T-helper 17 cell (primary cell): ENCODE measurements at places on chromosomes 7 and 10.

DNA sequence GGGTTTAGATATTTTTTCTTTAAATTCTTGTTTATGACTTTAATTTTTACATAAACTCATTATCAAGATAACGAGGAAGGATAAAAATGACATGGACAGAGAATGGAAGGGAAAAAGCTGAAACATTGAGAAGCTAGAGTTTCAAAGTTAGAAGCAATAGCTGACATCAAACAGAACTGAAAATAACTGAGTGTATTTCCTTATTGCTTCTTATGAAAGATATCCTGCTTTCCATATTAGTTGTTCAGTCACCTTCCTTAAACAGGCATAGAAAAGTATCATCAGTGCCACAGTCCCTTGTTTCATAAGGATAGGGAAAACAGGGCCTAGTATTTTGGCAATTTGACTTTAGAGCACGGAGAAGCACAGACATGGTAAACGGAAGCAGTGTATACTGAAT lies 460.5 kb upstream of the GHITM start:
- no peak for DNase-seq

GRCh38 chr7:105677817-105678573 lies 96.7 kb upstream of the EFCAB10 start:
- DNase-seq = peak; percentile 36

GRCh38 chr7:37109016-37109683 lies 339.5 kb downstream of the ELMO1 start:
- DNase-seq = no peak

GRCh38 chr10:79028451-79029010 lies 40.2 kb upstream of the ZMIZ1 start:
- DNase-seq = no peak

GRCh38 chr7:24403557-24403956 lies 119.6 kb downstream of the NPY start:
- no peak for DNase-seq

- no peak for DNase-seq
Measured at GRCh38 chr10:52679117-52679516, 93.5 kb downstream of the MBL2 start.

DNA sequence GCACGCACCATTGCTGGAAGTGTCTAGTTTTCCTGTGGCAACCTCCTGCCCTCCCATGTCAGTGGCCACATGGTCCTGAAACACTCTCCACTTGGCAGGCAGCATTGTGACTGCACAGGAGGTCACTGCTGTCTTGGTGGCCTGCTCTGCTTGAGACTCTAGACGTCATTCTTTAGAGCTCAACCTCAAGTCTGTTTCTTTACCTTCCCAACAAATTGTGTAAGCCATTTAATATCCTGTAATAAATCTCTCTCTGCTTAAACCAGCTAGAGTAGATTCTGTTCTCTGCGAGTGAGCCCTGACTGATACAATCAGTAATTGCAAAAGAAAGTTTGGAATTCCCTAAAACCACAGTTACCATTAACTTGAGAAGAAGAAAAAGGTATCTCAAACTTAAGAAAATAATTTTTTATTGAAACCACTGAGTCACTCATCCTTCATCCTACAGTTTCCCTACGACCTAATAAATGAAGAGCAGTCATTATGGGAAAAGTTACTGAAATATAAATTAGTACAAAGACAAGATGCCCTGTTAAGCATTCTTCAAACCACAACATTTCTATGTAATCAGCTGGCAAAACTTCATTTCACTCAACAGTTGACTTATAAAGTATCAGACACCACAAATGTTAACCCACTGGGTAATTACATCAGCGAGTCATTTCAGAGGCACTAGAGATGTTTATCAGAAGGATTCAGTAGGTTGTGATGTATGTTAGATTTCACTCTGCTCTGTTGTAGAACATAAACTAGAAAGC lies 18.0 kb downstream of the SLC25A13 start:
- no peak for DNase-seq

- DNase-seq = no peak
Measured at GRCh38 chr7:133748443-133749407, 378.4 kb upstream of the LRGUK start.
